ENCODE measurements at places on chromosomes 4 and X. TPM values are rescaled to one million over a fixed set of nuclear protein-coding genes. Genes with fewer than 3 reads are reported as not detected.
A peak's percentile ranks its signal among the peaks of the same experiment; 100 is the strongest.

GRCh38 chr4:32145987-32146386 lies 1425.8 kb downstream of the PCDH7 start:
- H3K4me3 ChIP-seq, result no peak overlapping the region
- H3K4me1 ChIP-seq, result peaks cover 10% of the 10 kb centered on the region
- no peak for DNase-seq
- H3K27ac ChIP-seq, result no peak overlapping the region
- H3K27me3 ChIP-seq, result no peaks in the 10 kb centered on the region

- H3K27me3 ChIP-seq, result no peaks in the 10 kb centered on the region
- no peak overlapping the region for H3K27ac ChIP-seq
- no peak overlapping the region for H3K4me3 ChIP-seq
- H3K36me3 ChIP-seq, result no peaks in the 10 kb centered on the region
- no peak for DNase-seq
Measured at GRCh38 chr4:143402776-143403552, 66.3 kb downstream of the GAB1 start.

GRCh38 chr4:6463311-6464289 lies 8.8 kb downstream of the PPP2R2C start:
- H3K36me3 ChIP-seq, result no peaks in the 10 kb centered on the region
- no peak overlapping the region for H3K4me3 ChIP-seq
- no peaks in the 10 kb centered on the region for H3K4me1 ChIP-seq
- no peak for DNase-seq
- peaks cover 20% of the 10 kb centered on the region for H3K27me3 ChIP-seq

GRCh38 chr4:183989931-183990330 lies 84.8 kb downstream of the STOX2 start:
- no peak overlapping the region for H3K4me3 ChIP-seq
- no peaks in the 10 kb centered on the region for H3K36me3 ChIP-seq
- H3K27ac ChIP-seq, result no peak overlapping the region
- peaks cover 20% of the 10 kb centered on the region for H3K4me1 ChIP-seq
- no peak for DNase-seq
- no peaks in the 10 kb centered on the region for H3K27me3 ChIP-seq

DNA sequence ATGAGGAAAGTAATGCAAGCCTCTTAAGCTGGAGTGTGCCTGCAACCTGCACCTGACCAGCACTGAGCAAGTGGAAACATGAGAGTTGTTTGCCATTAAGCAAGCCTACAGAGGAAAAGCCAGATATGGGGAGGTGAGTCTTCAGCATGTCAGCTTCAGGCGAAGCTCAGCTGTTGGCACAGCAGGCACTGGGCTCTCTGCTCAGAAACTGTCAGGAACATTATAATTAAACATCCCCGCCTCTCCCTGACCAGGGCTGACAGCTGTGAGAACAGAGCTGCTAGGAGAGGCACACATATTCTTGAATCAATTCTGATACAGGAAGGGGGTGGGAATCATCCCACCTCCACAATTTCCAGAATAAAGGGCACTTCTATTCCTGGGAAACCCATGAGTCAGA lies 19.0 kb upstream of the DCX start:
- H3K4me3 ChIP-seq, result no peak overlapping the region
- no peaks in the 10 kb centered on the region for H3K27me3 ChIP-seq
- no peak overlapping the region for H3K27ac ChIP-seq

GRCh38 chr4:99120501-99120900 lies 23.6 kb downstream of the ADH4 start:
- no peak overlapping the region for H3K4me3 ChIP-seq
- no peaks in the 10 kb centered on the region for H3K4me1 ChIP-seq
- H3K36me3 ChIP-seq, result no peaks in the 10 kb centered on the region
- no peak overlapping the region for H3K27ac ChIP-seq
- no peak for DNase-seq

- no peaks in the 10 kb centered on the region for H3K4me1 ChIP-seq
- no peak for DNase-seq
- H3K27me3 ChIP-seq, result no peaks in the 10 kb centered on the region
- no peak overlapping the region for H3K4me3 ChIP-seq
Measured at GRCh38 chr4:24130637-24131036, 240.8 kb upstream of the PPARGC1A start.

DNA sequence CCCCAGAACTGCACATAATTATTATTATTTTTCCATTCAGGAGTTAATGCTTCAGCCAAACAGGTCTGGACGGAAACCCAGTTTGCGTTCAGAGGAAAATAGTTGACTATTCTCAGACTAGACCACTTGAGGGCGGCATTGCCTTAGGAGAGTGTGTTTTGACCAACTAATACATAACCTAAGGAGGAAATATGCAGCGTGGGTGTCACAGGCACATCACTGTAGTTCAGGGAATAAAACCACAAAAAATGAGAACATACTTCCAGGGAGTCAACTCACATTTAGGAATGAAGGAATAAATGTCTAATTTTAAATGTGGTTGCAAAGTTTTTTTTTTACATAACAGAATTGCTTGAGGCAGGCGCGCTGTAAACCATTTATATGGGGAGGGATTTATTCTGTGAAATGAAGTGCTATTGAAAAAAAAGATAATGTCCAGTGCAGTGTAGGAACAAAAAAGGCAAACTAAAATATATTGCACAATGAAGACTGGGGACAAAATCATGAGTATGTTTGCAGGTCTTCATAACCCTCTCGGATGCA lies 93.3 kb downstream of the SYNPO2 start:
- no peak overlapping the region for H3K4me3 ChIP-seq
- peak overlapping the region; percentile 76 for H3K27ac ChIP-seq
- no peaks in the 10 kb centered on the region for H3K36me3 ChIP-seq

DNA sequence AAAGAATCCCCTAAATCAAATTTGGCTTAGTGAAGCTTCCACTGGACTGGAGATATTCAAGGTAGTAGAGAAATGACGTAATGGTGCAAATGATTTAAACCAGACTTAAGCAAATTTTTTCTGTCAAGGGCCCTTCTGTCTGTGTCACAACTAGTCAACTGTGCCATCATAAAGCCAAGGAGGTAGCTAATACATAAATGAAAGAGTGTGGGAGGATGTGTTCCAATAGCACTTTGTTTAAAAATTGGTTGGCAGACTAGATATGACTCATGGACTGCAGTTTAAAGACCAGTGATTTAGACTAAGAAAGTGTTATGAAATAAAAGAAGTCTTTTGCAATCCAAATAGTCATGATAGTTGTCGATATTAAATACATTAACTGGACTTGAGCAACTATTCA lies 24.3 kb upstream of the TEX13C start:
- H3K36me3 ChIP-seq, result no peaks in the 10 kb centered on the region
- H3K27ac ChIP-seq, result no peak overlapping the region
- H3K4me3 ChIP-seq, result no peak overlapping the region

DNA sequence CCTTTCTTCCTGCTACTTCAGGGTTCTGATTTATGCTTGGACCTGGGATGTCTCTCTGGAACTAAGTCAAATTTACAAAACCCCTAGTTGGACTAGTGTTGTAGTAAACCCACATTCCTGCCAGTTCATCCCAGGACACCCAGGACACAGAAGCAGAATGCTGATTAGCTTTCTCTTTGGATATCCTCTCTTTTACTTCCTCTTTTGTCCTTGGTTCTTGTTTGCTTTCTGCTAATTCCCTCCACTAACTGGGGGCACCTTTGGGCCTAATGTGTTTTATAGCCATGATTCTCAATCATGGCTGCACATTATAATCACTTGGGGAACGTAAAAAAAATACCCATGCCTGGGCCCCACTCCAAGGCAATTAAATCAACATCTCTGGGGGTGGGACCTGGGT lies 42.5 kb downstream of the LANCL3 start:
- no peak overlapping the region for H3K27ac ChIP-seq
- H3K27me3 ChIP-seq, result no peaks in the 10 kb centered on the region
- no peaks in the 10 kb centered on the region for H3K36me3 ChIP-seq
- no peak for DNase-seq

GRCh38 chrX:9153300-9153699 lies 119.4 kb upstream of the FAM9B start:
- H3K4me3 ChIP-seq, result no peak overlapping the region
- no peaks in the 10 kb centered on the region for H3K36me3 ChIP-seq
- no peak overlapping the region for H3K27ac ChIP-seq
- peaks cover 13% of the 10 kb centered on the region for H3K4me1 ChIP-seq

DNA sequence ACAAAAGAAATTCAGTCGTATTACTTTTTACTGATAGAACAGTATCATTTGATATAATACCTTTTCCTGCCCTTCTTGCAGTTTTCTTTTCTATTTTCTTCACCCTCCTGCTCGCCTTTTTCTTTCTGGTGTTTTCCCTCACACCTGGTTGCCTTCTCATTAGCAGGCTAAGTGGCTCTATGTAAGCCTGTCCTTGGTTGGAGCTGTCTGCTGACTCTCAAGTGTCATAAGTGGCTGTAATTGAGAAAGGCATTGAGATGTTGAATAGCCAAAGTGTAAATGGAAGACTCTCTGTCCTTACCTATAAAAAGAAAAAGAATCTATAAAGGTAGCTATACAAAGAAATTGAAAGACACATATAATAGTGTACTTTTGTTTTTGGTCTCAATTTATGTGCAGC lies 180.7 kb downstream of the ADGRL3 start:
- H3K36me3 ChIP-seq, result no peaks in the 10 kb centered on the region
- DNase-seq, result no peak
- H3K4me3 ChIP-seq, result no peak overlapping the region
- H3K4me1 ChIP-seq, result no peaks in the 10 kb centered on the region

Gene HPGDS
- not detected for total RNA-seq

Gene MUC7
- not detected for total RNA-seq

Gene NDUFB11
- total RNA-seq, result 79.4 TPM

Gene CRMP1
- total RNA-seq, result 59.6 TPM

Gene KLHL15
- 6.5 TPM for total RNA-seq

Data from astrocyte (in vitro differentiated cells and primary cell).